ENCODE measurements at places on chromosomes 4 and X. TPM values are rescaled to one million over a fixed set of nuclear protein-coding genes. Genes with fewer than 3 reads are reported as not detected.
A peak's percentile ranks its signal among the peaks of the same experiment; 100 is the strongest.

MMGT1 gene
- 25.3 TPM for total RNA-seq

DNA sequence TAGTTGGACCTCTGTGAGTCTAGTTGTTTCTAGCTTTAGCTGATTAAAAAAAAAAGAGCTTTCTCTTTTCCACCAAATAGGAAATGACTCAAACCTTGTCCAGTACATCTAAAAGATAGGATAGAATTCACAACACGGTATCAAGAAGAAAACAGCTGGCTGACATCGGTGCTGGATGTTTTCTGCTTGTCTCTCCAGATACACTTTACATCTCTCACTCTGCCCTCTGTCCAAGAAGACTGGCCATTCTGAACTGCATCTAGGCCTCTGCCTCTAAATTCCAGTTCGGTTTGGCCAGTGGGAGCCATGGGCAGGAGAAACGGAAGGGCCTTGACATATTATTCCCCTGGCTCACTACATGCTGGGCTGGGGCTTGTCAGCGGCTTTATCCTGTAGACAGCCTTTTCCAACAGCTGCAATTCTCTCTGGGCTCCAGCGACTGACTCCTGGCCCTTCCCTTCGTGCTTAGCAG lies 57.3 kb upstream of the SHISA3 start:
- peak; percentile 72 for DNase-seq

- DNase-seq, result no peak
These were observed 94.1 kb upstream of the BANK1 start for GRCh38 chr4:101696276-101697010.

- DNase-seq, result no peak
These were observed 1.8 kb downstream of the EPHA5 start for GRCh38 chr4:65668201-65669089.

DNA sequence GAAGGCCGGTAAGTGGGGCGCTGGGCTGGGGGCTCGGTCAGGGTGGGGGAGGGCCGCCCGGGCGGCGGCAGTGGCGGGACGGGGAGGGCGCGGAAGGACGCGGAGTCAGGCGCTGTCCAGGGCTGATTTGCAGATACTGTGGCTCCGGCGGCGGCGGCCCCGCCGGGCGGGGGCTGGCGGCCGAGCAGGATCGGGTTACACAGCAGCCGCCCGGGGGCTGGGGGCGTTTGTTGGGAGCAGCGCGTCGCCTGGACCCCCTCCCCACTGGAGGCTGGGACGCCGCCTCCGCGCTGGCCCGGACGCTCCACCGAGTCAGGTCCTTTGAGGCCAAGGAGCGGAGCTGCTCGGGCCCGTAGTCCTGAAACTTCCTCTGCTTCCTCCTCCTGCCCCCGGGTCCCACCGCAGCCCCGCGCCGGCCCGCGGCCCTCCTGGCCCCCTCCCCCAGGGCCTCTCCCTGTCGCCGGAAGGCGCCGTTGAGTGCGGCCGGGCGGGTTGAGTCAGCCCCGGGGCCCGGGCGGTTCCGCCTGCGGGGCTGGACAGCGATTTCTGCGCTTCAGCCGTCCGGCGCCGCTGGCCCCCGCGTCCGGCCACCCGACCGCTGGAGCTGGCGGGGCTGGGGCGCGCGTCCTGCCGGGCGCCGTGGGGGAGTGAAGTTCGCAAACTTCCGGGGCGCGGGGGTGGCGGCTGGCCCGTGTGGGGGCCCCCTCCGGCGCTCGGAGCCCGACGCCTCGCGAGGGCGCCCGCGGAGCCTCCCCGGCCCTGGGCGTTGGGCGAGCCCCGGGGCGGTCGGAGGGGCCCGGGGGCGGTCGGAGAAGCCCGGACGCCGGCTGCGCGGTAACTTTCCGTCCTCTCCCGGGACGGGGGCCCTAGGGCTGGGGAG lies 746 bp downstream of the REST start:
- peak; percentile 60 for DNase-seq

Data from left ventricle myocardium inferior (tissue), 1 donor.